ENCODE measurements at places on chromosomes 2 and 18.

GRCh38 chr2:134537702-134538101, 181.1 kb downstream of the TMEM163 start:
- no peak for DNase-seq

- DNase-seq, result no peak
Measured at GRCh38 chr18:50276452-50276851, 4.9 kb downstream of the MBD1 start.

GRCh38 chr2:163681745-163682144, 54.1 kb downstream of the FIGN start:
- DNase-seq, result no peak

- DNase-seq, result no peak
Measured at GRCh38 chr2:54475285-54475684, 19.2 kb downstream of the SPTBN1 start.

DNA sequence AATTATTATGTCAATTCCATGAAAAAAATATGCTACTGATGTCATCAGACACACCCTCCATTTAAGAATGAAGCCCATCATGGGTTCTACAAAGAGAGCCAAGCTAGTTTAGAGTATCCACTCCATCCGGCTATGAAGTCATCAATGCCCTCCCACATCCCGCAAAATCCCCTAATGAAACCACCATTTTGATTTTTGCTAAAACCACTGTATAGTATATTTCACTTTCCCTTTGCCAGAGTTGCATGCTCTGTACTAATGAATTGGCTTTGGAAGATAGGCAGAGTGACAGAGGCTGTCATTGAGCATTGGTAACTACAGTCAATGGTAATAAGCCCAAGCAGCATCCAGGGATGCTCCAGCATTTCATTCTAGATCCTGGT, 118.6 kb downstream of the ANKRD44 start:
- DNase-seq, result no peak

Measured in GM12878 (cell line).